ENCODE measurements at places on chromosomes 3 and 15.

DNA sequence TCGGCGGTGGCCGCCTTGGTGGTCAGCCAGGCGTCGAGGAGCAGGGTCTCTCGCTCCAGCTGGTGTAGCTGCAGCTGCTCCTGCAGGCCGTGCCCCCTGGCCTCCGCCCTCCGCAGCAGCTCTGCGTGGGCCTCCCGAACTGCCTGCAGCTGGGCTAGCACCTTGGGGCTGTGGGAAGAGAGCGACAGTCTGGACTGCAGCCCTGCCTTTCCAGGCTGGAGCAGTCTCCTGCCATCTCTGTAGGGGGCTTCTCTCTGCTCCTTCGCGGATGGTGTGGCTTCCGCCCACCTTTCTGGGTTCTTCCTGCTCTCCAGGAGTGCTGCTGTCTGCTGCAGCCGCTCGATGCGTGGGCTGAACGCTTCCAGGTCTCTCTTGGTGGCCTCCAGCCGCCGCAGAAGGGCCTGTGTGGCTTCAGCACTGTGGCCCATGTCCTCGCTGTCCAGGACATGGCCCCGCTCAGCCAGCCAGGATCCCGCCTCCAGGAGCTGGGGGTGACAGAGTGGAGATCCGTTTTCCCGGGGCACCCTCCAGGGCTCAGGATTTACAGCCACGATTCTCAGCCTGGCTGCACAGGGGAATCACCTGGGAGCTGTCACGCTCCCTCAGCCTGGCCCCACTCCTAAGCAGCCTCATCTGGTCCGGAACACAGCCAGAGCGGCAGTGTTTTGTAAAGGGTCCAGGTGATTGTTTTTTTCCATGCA is 16.8 kb downstream of the PLA2G4B start:
- DNase-seq = no peak

GRCh38 chr15:98967096-98967495 is 40.5 kb downstream of the PGPEP1L start:
- DNase-seq = no peak

- peak; percentile 75 for DNase-seq
These were observed 91.3 kb downstream of the TMEM266 start for GRCh38 chr15:76150971-76151598.

DNA sequence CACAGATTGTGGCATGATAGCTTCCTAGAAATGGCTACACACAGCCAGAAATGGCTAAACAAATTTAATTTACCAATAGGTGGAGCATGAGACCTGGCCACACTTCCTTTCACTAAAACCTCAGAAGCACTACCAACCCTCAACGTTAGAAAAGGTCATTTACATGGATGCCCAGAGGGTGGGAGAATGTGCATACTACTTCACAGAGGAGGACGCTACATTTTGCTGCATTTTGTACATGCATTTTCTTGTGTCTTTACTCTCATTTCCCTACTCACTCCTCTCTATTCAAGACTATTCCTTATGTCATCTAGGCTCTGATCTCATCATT is 40.1 kb downstream of the C2CD4B start:
- no peak for DNase-seq

DNA sequence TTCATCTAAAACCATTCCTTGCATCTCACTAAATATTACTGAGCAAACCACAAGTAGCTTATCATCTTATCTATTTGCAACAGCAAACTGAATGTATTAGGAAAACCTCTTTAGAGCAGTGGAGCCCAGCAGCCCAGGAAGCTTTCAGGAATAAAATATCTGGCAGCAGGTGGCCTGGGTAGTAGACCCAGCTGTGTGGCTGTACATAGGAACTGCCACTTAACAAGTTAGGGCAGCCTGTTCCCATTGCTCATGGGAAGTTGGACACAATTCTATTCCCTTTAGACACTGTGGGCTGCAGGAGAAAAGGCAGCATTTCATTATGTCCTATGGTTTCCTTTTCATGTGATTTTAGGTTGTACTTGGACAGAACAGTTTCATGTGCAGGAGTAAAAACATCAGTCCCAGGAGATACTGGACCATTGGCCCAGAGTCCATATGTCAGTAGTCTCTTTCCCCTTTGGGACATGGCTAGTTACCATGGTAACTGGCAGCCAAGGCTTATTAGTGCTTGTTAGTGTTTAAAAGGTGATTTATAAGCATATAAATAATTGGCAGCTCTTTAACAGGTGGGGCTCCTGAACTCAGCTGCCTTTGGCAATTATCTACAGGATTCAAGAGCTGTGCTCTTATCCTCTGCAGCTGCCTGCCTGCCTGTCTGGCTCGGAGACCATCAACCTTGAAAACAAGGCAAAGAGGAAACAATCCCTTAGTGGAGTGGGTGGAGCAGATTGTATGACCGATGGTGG is 28.9 kb upstream of the LSAMP start:
- no peak for DNase-seq

DNA sequence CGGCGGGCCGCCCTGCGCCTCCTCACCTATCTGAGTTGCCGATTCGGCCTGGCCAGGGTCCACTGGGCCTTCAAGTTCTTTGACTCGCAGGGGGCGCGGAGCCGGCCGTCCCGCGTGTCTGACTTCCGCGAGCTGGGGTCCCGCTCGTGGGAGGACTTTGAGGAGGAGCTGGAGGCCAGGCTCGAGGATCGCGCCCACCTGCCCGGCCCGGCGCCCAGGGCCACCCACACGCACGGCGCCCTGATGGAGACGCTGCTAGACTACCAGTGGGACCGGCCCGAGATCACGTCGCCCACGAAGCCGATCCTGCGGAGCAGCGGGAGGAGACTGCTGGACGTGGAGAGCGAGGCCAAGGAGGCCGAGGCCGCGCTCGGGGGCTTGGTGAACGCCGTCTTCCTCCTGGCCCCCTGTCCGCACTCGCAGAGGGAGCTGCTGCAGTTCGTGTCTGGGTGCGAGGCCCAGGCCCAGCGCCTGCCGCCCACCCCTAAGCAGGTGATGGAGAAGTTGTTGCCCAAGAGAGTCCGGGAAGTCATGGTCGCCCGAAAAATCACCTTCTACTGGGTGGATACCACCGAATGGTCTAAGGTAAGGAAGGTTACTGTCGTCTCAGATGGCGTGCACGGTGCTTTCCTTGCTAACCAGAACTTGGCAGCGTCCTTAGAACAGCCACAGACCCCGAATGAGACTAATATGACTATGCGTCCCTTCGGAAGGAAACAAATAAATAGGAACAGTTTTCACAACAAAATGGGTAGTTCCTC is 567 bp downstream of the TICRR start:
- DNase-seq = peak; percentile 3

- no peak for DNase-seq
These were observed 191.4 kb upstream of the LRIG1 start for GRCh38 chr3:66692042-66692765.

DNA sequence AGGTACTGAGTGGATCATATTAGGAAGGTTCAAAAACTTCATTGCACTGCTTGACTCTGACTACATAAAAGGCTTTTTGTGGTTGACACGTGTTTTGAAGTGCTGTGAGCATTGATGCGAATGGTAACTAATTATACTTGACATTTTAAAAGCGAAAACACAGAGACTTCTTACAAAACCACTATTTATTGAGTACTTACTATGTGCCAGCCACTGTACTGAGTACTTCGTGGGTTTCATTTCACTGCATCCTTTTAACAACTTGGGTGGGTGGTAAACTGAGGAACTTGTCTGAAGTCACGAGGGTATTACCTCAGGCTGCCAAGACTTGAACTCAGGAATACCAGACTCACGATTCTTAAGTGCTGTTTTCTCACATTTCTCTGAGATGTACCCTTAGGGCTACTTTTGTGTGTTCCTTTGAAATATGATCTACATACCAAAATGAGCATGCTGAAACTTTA is 45.3 kb upstream of the PPP4R2 start:
- peak; percentile 17 for DNase-seq

GRCh38 chr15:74776821-74777768 is 4.8 kb upstream of the CSK start:
- no peak for DNase-seq

- DNase-seq = no peak
These were observed 14.6 kb upstream of the CORO2B start for GRCh38 chr15:68564173-68564572.

DNA sequence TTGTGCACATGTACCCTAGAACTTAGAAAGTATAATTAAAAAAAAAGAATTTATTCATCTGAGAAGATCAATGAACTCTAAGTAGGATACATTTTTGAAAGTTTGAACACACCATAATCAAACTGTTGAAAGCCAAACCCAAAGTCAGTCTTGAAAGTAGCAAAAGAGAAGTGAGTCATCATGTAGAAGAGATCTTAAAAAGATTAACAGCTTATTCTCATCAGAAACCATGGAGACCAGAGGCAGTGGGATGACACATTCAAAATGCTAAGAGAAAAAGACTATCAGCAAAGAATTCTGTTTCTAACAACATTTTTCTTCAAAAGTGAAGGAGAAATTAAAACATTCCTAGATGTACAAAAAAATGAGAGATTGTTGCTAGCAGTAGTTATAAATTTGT is 60.7 kb downstream of the TIMP4 start:
- DNase-seq = no peak

GRCh38 chr15:99486371-99487336 is 79.1 kb upstream of the MEF2A start:
- DNase-seq = no peak

DNA sequence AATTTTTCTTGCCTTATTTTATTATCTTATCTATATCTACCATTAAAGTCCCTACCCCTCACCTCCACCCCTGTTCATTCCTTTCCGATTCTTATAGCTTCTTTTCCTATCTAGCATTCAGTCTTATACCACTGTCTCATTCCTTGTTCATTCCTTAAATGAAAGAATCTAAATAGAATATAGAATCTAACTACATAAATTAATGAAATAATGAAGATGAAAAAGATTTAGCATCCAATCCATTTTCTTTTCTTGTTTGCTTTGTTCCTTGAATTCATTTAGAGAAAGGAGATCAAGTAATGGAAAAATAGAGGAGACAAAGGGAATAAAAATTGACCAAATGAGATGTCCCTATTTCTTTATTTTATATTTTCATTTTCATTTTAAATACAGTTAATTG is 67.2 kb downstream of the OPA1 start:
- DNase-seq = no peak

- no peak for DNase-seq
These were observed 36.7 kb upstream of the ZBTB38 start for GRCh38 chr3:141331377-141332318.

- no peak for DNase-seq
These were observed 5.2 kb downstream of the WNT5A start for GRCh38 chr3:55481744-55482495.

GRCh38 chr15:57320631-57321220 is 55.6 kb upstream of the CGNL1 start:
- no peak for DNase-seq

DNA sequence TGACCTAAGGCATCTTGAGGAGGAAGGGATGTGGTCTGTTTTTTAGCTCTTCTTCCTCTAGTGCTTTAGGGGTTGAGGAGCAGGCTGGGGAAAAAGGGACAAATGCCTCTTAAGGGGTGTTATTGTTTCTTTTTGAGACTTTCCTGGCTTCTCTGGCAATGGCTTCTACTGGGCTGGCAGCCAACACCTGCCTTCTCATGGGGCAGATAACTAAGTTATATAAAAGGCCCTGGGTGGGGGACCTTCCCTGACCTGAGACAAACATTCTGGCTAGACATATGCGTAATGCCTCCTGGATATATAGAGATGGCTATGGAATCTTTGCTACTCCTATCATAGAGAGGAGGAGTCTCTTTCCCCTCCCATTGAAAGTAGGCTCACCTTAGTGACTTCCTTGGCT is 179.2 kb upstream of the PROK2 start:
- DNase-seq = no peak

DNA sequence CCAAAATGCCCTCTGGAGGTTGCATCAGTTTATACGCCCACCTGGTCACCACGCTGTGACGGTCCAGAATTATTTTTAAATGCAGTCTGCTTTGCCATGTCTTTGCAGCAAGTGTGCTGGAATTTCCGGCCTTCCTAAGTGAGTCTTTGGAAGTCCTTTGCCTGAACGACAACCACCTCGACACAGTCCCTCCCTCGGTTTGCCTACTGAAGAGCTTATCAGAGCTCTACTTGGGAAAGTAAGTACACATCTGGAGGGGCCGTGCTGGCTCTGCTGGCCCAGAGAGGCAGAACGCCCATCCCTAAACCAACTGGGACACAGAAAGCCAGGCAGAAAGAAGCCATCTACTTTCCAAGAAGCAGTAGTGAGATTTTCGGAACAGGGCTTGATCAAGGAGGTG is 101.8 kb downstream of the LRRK1 start:
- DNase-seq = no peak

- DNase-seq = no peak
These were observed 23.1 kb downstream of the ISG20 start for GRCh38 chr15:88661761-88662556.

DNA sequence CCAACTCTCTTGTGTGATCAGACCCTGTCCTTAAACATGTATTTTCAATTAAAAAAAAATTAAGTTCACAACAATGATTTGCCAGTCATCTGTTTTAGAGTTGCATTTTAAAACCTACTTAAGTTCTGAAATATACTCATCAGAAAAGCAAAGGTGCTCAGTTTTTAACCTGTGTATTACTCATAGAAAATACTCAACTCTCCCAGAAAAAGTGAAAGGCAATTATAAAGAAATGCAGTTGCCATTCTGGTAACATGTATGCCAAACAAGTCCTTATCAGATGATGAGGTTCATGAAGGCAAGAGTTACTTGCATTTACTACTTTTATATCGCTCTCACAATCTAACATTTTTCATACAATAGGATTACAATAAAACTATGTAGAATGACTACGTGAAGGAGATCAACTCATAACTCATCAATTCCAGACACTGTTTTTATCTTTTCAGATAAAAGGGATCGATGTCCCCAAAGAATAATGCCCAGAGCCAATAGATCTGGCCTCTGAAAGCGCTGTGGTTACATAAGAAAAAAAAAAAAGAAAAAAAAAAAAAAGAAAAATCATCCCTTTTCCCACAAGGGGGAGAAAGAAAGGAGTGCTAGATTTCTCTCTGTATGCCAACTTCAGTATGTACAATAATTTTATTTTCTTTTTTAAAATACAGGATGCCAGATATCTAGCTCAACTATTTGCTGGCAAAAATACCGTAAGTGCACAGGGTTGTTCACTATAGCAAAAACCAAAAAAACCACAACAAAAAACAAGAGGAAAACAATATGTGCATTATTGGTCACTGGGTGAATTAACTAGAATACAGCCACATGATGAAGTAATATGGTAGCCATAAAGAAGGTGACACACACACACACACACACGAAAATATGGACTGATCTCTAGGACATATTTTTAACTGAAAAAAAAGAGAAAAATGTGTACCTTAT is 137.4 kb downstream of the NR1I2 start:
- DNase-seq = no peak

DNA sequence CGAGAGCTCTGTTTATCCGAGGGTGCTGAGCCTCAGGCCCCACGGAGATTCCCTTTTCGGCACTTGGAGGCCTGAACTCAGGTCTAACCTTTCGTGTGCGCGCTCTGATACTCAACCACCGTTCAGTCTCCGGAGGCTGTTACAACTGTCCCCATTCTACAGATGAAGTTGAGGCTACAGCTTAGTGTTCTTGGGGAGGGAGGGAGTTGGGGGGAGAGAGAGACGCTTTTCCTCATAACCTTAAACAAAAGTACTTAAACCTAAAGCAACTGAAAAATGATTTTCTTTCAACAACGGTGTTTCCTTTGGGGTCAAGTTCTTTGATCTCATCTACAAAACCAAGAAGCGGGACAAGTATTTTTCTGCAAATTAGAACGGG is 952 bp upstream of the CHST2 start:
- DNase-seq = no peak

- no peak for DNase-seq
These were observed 29.8 kb upstream of the MUC13 start for GRCh38 chr3:124964387-124964786.

Data from T-cell (primary cell).